Transverse colon (tissue), 4 donors: ENCODE measurements at places on chromosomes 5 and 9. TPM values are rescaled to one million over a fixed set of nuclear protein-coding genes. Genes with fewer than 3 reads are reported as not detected.

- H3K4me3 ChIP-seq = no peak overlapping the region
- no peaks in the 10 kb centered on the region for H3K27me3 ChIP-seq
- no peak for DNase-seq
- no peaks in the 10 kb centered on the region for H3K4me1 ChIP-seq
- H3K36me3 ChIP-seq = no peaks in the 10 kb centered on the region
These were observed 165.2 kb downstream of the FRMD3 start for GRCh38 chr9:83372957-83373356.

Gene PANK3
- total RNA-seq = 93.8 TPM

Gene SKP2
- total RNA-seq = 10.4 TPM

- H3K4me1 ChIP-seq = no peaks in the 10 kb centered on the region
- no peaks in the 10 kb centered on the region for H3K36me3 ChIP-seq
- no peak overlapping the region for H3K4me3 ChIP-seq
- DNase-seq = no peak
- no peak overlapping the region for H3K27ac ChIP-seq
These were observed 188.9 kb downstream of the SPOCK1 start for GRCh38 chr5:137310051-137310730.

DNA sequence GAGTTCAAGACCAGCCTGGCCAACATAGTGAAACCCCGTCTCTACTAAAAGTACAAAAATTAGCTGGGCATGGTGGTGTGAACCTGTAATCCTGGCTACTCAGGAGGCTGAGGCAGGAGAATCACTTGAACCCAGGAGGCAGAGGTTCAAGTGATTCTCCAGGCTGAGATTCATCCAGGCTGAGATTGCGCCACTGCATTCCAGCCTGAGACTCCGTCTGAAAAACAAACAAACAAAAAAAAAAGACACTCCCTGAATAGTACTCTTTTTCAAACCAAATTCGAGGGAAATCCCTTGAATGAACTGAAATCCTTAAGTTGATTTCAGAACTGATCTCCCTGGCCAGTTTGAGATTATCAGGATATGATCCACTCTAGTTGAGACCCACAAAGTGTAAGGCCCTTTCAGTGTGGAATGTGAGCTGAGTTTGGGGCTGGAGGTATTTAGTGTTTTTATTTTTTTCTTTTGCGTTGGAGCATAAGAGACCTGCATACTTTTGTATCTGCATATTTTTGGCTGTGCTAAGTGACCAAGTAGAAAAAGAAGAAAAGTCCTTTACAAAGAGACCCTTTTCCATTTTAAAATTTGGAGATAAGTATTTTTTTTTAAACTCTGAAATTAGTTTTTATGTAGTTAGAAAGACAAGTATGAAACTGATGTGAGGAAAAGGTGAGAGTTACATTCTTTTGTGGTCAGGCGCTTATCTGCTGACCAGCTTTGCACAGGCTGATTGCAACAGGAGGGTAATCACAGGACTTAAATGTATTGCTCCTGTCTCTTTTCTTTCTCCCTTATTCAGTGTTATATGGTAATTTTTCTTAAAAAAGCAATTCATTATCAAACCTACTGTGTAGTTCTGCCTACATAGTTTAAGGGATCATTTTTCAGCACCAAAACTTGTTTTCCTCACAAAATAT is 42.9 kb downstream of the TMEFF1 start:
- H3K4me1 ChIP-seq = no peaks in the 10 kb centered on the region
- no peaks in the 10 kb centered on the region for H3K36me3 ChIP-seq
- no peak overlapping the region for H3K27ac ChIP-seq

DNA sequence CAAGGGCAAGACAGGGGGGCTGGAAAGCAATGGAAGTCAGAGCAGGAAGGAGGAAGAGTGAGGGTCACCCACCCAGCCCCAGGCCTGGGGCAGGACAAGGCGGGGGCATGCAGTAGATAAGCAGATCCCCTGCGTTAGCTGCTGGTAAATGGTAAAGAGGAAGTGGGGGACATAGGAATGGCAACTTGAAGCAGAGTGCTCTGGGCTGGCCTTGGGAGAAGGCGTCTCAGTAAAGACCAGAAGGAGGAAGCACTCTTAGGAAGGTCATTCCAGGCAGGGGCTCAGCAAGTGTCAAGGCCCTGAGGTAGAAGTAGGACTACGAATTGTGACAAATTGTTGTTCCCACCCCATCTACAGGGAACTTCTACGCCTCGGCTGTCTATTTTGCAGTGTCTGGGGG is 15.1 kb downstream of the TCOF1 start:
- no peak overlapping the region for H3K27ac ChIP-seq
- peaks cover 3% of the 10 kb centered on the region for H3K4me1 ChIP-seq
- DNase-seq = no peak
- no peak overlapping the region for H3K4me3 ChIP-seq
- no peaks in the 10 kb centered on the region for H3K27me3 ChIP-seq
- peaks cover 72% of the 10 kb centered on the region for H3K36me3 ChIP-seq

Gene ZNF622
- total RNA-seq = 137 TPM

DNA sequence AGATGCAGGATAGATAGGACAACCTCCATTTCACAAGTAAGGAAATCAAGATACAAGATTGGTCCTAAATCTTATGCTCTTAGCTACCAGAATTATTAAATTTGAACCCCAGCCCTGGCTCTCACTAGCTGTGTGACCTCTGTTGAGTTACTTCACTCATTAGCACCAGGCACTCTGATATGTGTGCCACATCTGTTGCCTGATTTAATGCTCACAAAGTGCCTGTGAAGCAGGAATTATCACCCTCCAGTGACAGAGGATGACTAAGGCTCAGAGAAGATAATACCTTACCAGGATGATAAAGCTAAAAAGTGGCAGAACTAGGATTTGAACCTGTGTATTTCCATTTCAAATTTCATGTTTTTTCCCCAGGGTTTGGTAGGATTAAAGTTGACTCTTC is 110.0 kb downstream of the PLPPR1 start:
- H3K27ac ChIP-seq = no peak overlapping the region
- H3K4me3 ChIP-seq = no peak overlapping the region
- H3K27me3 ChIP-seq = no peaks in the 10 kb centered on the region
- no peaks in the 10 kb centered on the region for H3K4me1 ChIP-seq
- DNase-seq = no peak

Gene SLC46A2
- not detected for total RNA-seq

- no peak for DNase-seq
- H3K27ac ChIP-seq = no peak overlapping the region
- H3K4me1 ChIP-seq = no peaks in the 10 kb centered on the region
- H3K27me3 ChIP-seq = no peaks in the 10 kb centered on the region
- H3K4me3 ChIP-seq = no peak overlapping the region
- no peaks in the 10 kb centered on the region for H3K36me3 ChIP-seq
These were observed 26.1 kb upstream of the ANXA6 start for GRCh38 chr5:151183456-151184245.

GRCh38 chr9:96150324-96151227 is 151.4 kb downstream of the HSD17B3 start:
- DNase-seq = peak; percentile 46
- H3K27ac ChIP-seq = no peak overlapping the region
- H3K27me3 ChIP-seq = no peaks in the 10 kb centered on the region
- no peaks in the 10 kb centered on the region for H3K36me3 ChIP-seq

DNA sequence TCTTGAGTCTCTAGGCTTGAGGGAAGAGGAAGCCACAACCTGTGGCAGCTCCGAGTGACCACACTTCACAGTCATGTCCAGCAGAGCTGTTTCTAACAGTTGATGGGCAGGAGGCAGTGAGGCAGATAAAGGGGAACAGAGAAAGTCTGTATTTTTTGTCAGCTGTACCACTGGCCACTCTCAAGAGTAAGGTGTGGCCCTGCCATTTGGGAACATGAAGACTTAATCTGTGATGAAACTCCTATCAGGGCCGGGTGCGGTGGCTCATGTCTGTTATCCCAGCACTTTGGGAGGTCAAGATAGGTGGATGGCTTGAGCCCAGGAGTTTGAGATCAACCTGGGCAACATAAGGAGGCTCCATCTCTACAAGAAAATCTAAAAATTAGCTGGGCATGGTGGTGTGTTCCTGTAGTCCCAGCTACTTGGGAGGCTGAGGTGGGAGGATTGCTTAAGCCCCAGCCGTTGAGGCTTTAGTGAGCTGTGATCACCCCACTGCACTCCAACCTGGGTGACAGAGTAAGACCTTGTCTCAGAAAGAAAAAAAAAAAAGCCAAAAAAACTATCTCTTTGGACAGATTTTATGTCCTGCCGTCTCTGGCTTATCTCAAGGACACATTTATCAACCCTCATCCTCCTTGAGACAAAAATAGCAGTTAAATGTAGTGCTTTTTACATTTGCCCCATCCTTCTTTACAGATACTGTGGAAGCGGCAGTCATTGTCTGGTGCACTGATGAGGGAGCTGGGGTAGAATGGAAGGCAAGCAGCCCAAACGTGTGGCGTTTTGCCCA is 11.9 kb upstream of the COL15A1 start:
- peaks cover 5% of the 10 kb centered on the region for H3K27me3 ChIP-seq
- H3K36me3 ChIP-seq = no peaks in the 10 kb centered on the region

Gene PKD2L2
- total RNA-seq = not detected

GRCh38 chr5:179800696-179801201 is 5.9 kb downstream of the MGAT4B start:
- H3K27me3 ChIP-seq = no peaks in the 10 kb centered on the region
- DNase-seq = no peak
- no peak overlapping the region for H3K4me3 ChIP-seq
